Spleen (tissue), 13 donors: ENCODE measurements at places on chromosomes 5 and 9. TPM values are rescaled to one million over a fixed set of nuclear protein-coding genes. Genes with fewer than 3 reads are reported as not detected.

The NR5A1 gene
- 300 TPM for total RNA-seq

The HACD4 gene
- 7.9 TPM for total RNA-seq

The PCDHGA11 gene
- 5.4 TPM for total RNA-seq

The JADE2 gene
- total RNA-seq = 94.4 TPM

The MARCHF11 gene
- not detected for total RNA-seq

The SLC6A7 gene
- total RNA-seq = not detected

The PHYHD1 gene
- total RNA-seq = 22.3 TPM

The NEUROG1 gene
- total RNA-seq = not detected

The INSL6 gene
- total RNA-seq = not detected

The ADAMTS12 gene
- total RNA-seq = 1.1 TPM

The ALDOB gene
- not detected for total RNA-seq

The CAMK2A gene
- total RNA-seq = 0.75 TPM

The TRPM3 gene
- 1.8 TPM for total RNA-seq

The NR3C1 gene
- total RNA-seq = 87.9 TPM

The FOXD4L6 gene
- total RNA-seq = 0.68 TPM

The LCN15 gene
- not detected for total RNA-seq

The GPX3 gene
- total RNA-seq = 451 TPM

The UBTD2 gene
- total RNA-seq = 13.0 TPM

The KIAA0825 gene
- total RNA-seq = 11.2 TPM
